Activated CD8-positive, alpha-beta T cell treated with anti-CD3 and anti-CD28 coated beads for 36 hours (primary cell): ENCODE measurements at places on chromosomes 1 and 21. TPM values are rescaled to one million over a fixed set of nuclear protein-coding genes. Genes with fewer than 3 reads are reported as not detected.
A peak's percentile ranks its signal among the peaks of the same experiment; 100 is the strongest.

DNA sequence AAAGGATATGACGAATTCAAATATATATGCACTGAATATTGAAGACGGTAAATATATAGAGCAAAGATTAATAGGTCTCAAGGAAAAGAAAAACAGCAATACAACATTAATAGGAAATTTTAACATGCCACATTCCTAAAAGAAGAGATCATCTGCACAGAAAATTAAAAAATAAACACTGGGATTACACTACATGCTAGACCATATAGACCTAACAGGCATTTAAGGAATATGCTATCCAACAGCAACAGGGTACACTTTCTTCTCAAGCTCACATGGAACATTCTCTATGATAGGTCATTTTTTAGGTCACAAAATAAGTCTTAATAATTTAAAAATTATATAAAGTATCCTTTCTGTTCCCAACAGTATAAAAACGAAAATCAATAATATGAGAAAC lies 1038.3 kb downstream of the KCNT2 start:
- no peaks in the 10 kb centered on the region for H3K27me3 ChIP-seq
- no peak for DNase-seq
- no peak overlapping the region for H3K27ac ChIP-seq
- no peak overlapping the region for H3K4me3 ChIP-seq

DNA sequence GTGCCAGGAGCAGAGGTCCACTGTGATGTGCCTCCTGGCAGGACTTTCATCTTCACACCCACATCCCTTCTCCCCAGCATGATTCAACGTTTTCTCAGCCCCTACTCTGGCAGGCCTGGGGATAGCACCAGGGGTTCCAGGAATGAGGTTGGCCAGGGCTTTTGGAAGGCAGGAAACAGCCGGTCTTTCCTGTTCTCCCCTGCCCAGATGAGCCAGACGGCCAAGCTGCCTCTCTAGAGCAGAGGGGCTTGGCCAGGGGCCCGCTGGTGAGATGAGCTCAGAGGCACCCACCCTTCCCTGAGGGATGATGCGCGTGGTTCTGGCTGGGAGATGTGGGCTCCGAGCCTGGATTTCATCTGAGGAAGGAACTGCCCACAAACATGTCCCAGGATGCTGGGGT lies 4.3 kb upstream of the MFAP2 start:
- no peak overlapping the region for H3K27ac ChIP-seq
- no peak for DNase-seq
- no peak overlapping the region for H3K4me3 ChIP-seq
- H3K27me3 ChIP-seq, result peaks cover 17% of the 10 kb centered on the region
- H3K36me3 ChIP-seq, result peaks cover 8% of the 10 kb centered on the region

DNA sequence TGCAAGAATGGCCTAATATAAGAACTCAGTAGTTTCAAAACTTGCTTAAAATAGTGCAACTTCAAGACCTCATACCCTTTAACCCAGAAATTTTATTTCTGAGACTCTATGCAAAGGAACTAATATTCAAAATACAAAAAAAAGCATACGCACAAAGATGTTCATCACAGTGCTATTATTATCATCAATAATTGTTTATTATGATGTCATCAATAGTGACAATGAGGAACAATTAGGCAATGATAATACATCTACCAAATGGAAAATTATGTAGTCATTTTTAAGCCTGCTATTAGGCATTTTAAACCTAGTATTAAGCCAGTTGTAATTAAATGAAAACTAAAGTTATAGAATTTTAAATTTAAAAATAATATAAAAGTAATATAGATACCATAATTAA lies 3.3 kb downstream of the TTLL7 start:
- H3K36me3 ChIP-seq, result no peaks in the 10 kb centered on the region
- H3K4me1 ChIP-seq, result peaks cover 9% of the 10 kb centered on the region
- no peak for DNase-seq
- H3K27me3 ChIP-seq, result peaks cover 54% of the 10 kb centered on the region
- no peak overlapping the region for H3K27ac ChIP-seq
- no peak overlapping the region for H3K4me3 ChIP-seq

DNA sequence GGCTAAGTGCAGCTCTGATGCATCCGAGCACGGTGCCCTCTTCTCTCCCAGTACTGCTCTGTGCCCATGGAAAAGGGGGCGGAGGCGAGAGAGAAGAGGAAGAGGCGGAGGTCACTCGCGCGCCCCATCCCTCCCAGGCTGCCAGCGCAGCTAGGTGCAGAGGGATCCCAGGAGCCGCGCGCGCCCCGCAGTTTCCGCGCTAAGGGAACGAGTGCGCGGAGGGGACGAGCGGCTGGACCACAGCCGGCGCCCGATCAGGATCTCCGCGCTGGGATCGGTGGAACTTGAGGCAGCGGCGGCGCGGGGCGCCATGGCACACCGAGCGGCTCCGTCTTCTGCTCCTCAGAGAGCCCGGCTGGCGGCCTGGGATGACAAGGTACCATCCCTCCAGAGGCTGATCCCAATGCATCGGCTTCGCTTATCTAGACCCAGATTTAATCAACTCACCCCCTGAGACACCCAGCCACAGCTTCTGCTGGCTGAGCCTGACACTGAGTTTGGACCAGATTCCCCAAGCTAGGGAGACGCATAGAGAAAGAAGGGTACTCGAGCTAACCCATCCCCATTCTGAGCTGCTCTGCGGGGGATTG lies at the start of gene PTGFR:
Gene PTGFR (plus strand): TSS at position 114 of the 590 bp plus-strand sequence. CDS start 1,770 bp downstream, outside the sequence.
- H3K27me3 ChIP-seq, result peaks cover 41% of the 10 kb centered on the region
- no peaks in the 10 kb centered on the region for H3K36me3 ChIP-seq
- no peak within 1 kb of the TSS for H3K4me3 ChIP-seq
- peaks cover 2% of the 10 kb centered on the region for H3K4me1 ChIP-seq

DNA sequence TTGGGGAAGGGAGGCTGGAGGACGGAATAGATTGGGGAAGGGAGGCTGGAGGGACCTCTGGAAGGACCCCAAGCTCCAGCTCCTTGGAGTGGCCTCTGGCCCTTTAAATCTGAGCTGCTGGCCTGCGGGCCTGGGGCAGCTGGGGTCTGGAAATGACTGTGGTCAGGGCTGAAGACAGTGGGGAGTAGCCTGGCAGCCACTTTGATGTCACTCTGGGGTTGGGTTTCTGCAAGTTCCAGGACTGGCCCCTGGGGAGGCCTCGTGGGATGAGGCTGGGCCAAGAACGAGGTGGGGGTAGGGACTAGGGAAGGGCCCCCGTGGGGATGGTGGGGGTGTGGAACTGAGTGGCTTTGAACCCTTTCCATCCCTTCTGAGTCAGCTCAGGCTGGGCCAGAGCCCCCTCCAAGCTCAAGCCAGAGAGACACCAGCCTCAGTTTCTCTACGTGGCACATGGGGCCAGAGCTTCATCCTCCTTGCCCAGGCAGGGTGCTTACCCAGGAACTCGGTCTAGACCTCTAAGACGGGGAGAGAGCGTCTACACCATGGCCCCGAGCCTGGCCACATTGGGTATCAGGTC lies 59.7 kb downstream of the ALPL start:
- H3K4me3 ChIP-seq, result no peak overlapping the region
- no peaks in the 10 kb centered on the region for H3K4me1 ChIP-seq
- no peaks in the 10 kb centered on the region for H3K36me3 ChIP-seq
- no peak overlapping the region for H3K27ac ChIP-seq
- peaks cover 2% of the 10 kb centered on the region for H3K27me3 ChIP-seq

GRCh38 chr1:234851450-234852438 lies 241.8 kb upstream of the IRF2BP2 start:
- no peaks in the 10 kb centered on the region for H3K36me3 ChIP-seq
- H3K27me3 ChIP-seq, result no peaks in the 10 kb centered on the region
- H3K4me3 ChIP-seq, result no peak overlapping the region
- peak; percentile 40 for DNase-seq
- H3K4me1 ChIP-seq, result peaks cover 45% of the 10 kb centered on the region

DNA sequence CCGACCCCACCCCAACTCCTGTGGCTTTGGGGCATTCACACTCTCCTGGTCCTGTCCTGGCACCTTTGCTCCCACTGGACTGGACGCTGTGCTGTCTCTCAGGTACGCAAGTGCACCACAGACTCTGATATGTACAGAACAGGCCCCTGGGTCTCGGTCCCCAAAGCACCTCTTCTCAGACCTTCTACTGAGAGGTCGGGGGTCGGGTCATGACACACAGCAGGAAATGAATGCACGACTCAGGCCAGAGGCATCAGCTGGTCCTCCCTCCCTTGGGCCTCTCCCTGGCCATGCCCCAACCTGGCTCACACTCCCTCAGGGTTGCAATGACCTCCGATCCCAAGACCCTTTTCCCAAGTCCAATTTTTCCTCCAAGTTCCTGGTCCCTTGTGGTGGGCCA lies 1.8 kb upstream of the KRTAP10-12 start:
- no peaks in the 10 kb centered on the region for H3K36me3 ChIP-seq
- H3K4me3 ChIP-seq, result no peak overlapping the region
- H3K4me1 ChIP-seq, result peaks cover 18% of the 10 kb centered on the region
- DNase-seq, result no peak
- peaks cover 26% of the 10 kb centered on the region for H3K27me3 ChIP-seq
- no peak overlapping the region for H3K27ac ChIP-seq

GRCh38 chr1:155124503-155125463 lies 2.9 kb upstream of the EFNA1 start:
- no peaks in the 10 kb centered on the region for H3K36me3 ChIP-seq
- peaks cover 31% of the 10 kb centered on the region for H3K4me1 ChIP-seq
- no peak overlapping the region for H3K4me3 ChIP-seq
- DNase-seq, result no peak

DNA sequence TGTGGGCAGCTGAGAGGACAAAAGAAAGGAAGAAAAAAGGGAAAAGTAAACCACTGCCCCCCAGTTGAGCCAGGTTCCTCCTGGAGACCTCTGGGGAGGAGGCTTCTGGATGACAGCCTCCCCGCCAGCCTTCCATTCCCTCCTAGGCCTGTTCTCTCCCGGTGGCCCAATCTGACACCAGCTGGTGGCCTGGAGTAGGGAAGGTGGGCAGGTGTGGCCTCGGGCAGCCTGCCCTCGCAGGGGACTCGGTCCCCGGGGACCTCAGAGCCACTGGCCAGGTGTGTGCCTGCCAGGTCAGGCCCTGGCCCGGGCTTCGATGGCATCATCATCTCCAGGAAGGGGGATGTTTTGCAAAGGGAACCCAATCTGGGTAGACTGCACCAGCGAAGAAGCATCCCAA lies 159.0 kb downstream of the CASZ1 start:
- DNase-seq, result no peak
- no peak overlapping the region for H3K27ac ChIP-seq
- H3K4me3 ChIP-seq, result no peak overlapping the region
- H3K4me1 ChIP-seq, result no peaks in the 10 kb centered on the region

DNA sequence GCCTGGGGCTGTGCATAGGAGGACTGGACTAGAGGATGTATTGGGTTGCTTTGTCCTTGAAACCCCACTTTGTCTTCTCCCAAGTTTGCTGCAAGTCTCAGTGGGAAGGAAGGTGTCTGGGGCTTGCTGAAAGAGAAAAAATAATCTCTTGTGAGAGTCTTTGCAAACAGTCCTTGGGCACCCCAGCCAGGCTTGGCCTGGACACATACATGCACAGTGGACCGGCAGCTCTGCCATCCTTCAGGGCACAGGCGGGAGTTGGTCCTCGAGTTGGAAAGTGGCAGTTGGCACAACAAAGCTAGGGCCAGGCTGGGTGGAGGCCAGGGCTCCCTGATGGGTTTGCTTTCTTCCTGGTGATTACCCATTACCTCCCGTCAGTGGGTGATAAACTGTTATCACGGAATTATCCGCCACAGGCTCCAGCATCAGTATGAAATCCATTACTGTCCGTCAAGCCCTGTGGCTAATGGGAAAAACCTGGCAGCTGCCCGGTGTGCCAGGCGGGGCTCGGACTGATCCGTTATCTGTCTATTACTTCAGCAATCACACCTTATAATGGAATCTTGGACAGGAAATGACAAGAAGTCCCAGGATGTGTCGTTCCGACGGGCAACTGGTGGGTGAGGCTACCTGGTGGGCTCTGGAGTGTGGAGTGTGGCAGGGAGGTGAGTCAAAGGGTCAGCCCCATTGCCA lies 265.7 kb downstream of the GRIK3 start:
- peaks cover 16% of the 10 kb centered on the region for H3K27me3 ChIP-seq
- no peaks in the 10 kb centered on the region for H3K4me1 ChIP-seq
- no peak overlapping the region for H3K27ac ChIP-seq
- H3K36me3 ChIP-seq, result no peaks in the 10 kb centered on the region

GRCh38 chr21:15671188-15671587 lies 58.6 kb upstream of the USP25 start:
- H3K36me3 ChIP-seq, result no peaks in the 10 kb centered on the region
- no peak for DNase-seq
- H3K27me3 ChIP-seq, result no peaks in the 10 kb centered on the region
- H3K27ac ChIP-seq, result no peak overlapping the region
- no peaks in the 10 kb centered on the region for H3K4me1 ChIP-seq

DNA sequence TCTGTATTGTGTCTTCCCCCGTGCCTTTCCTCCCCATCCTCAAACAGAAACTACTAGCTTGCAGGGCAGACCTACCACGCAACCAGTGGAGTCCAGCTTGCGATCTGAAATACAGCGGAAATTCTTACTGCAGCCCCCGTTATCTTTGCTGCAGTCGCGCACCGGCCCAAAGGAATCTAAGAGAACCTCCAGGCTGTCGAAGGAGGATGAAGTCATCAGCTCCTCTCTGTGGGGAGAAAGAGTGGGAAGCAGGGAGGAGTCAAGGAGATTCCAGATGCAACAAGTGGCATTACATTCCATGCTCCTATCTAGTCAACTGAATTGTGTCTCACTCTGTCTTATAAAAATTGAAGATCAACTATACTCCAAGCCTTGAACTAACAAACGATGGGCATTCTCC lies 206.9 kb downstream of the ASTN1 start:
- no peak overlapping the region for H3K4me3 ChIP-seq
- DNase-seq, result no peak
- H3K36me3 ChIP-seq, result no peaks in the 10 kb centered on the region

- H3K27me3 ChIP-seq, result no peaks in the 10 kb centered on the region
- DNase-seq, result no peak
- peak overlapping the region; percentile 98 for H3K27ac ChIP-seq
- H3K4me3 ChIP-seq, result peak overlapping the region; percentile 83
- peaks cover 18% of the 10 kb centered on the region for H3K4me1 ChIP-seq
- peaks cover 28% of the 10 kb centered on the region for H3K36me3 ChIP-seq
Measured at GRCh38 chr1:150362721-150363425, 1.1 kb upstream of the RPRD2 start.

- no peak overlapping the region for H3K27ac ChIP-seq
- H3K27me3 ChIP-seq, result no peaks in the 10 kb centered on the region
- H3K4me1 ChIP-seq, result peaks cover 83% of the 10 kb centered on the region
Measured at GRCh38 chr1:39266269-39266668, 61.8 kb downstream of the MACF1 start.

DNA sequence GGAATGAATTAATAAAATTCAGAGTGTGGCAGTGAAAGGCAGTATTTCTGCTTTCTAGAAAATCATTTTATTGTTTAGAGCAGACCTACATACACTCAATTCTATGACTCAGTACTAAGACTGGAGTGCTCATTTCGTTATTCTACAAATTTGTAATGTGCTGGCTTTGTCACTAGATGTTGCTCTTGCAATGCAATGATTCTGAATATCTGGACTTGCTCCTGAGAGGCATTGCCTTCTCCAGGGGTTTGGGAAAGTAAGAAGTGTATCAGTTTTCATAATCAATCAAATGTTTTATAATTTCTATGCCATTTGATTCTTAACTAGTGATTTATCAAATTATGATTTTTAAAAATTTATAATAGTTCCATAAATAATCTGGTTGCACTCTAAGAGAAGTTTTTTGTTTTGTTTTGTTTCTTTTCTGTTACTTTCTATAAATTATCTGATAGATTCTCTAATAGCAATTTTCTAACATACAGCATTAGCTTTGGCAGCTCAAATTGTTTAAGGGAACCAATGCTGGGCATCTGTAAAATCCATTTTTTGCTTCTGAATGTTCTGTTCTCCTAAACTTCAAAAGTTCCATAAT lies 280.5 kb upstream of the SGIP1 start:
- no peak for DNase-seq
- H3K27me3 ChIP-seq, result peaks cover 1% of the 10 kb centered on the region
- no peak overlapping the region for H3K27ac ChIP-seq
- H3K4me1 ChIP-seq, result peaks cover 46% of the 10 kb centered on the region

Gene IL23R
- 1.0 TPM for total RNA-seq

Gene KRTAP20-3
- total RNA-seq, result not detected

Gene ARHGAP30
- total RNA-seq, result 175 TPM

Gene PAQR6
- 5.0 TPM for total RNA-seq

Gene S100A7
- not detected for total RNA-seq

Gene MRAP
- total RNA-seq, result not detected

Gene CELA2A
- total RNA-seq, result not detected

Gene NUP210L
- 0.07 TPM for total RNA-seq
